ENCODE measurements at places on chromosomes 4 and X.

DNA sequence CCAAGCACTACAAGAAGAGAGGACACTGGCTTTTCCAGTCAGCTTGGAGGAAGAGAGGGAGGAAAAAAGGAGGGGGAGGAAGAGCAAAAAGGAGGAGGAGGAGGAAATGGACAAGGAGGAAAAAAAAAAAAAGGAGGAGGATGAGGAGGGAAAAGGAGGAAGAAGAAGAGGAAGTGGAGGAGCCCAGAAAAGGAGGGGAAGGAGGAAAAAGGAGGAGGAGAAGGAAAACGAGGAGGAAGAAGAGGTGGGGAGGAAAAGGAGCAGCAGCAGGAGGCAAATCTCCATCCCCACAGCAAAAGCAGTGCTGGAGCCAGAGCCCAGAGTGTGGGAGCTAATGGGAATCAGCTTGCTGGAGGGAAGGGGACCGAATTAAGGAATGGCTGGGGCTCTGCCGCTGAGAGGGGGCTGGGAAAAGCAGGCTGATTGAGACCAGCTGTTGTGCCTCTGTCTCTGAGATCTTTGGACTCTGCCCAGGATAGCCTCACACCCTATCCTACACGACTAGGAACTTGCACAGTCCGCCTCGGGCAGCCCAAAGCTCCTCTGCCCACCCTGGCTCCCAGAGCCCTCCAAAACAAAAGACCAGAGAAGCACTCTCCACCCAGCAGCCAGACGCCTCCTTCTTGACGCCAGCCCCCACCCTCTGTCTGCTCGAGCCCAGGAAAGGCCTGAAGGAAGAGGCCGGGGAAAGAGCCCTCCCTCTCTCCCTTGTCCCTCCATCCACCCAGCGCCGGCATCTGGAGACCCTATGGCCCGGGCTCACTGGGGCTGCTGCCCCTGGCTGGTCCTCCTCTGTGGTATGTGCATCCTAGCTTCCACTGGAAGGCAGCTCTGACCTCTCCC, at the start of gene XPNPEP2:
TSS of gene XPNPEP2 (plus strand) at position 514 of the 843 bp plus-strand sequence. CDS start at position 749, 235 bp downstream.
- no peak for DNase-seq

GRCh38 chr4:41258783-41259182, 2.1 kb downstream of the UCHL1 start:
- no peak for DNase-seq

- no peak for DNase-seq
Observed at GRCh38 chrX:38273453-38273852, 52.8 kb upstream of the SRPX start.

DNA sequence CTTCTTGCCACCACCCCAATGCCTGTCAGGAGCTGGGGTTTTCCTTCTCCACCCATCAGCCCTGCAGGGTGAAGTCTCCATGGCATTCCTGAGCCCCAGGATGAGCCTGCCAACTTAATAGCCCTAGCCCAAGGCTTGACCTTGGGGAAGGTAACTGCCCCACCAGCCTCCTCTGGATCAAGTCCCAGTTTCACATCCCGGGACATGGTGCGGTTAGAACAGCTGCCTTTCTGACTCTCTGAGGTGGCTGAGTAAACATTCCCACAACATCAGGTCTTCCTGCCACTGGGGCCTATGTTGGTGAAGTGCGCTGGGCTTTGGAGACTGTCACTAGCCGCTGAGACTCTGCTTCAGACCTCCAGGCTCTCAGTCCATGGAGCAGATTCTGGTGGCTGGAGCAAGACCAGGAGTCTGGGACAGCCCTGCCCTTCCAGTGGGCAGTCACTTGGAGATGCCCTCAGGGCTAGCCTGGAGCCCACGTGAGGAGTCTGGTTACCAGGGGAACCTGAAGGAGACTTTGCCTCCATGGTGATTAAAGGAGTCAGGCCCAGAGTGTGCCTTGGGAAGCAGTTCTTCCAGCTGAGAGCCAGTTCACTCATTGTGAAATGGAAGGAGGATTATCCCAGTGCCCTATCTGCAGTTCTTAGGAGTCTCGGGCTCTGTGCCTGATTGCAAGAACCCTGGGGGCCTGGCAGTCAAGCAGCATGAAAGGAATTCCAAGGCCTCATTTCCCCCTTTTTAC, 56.8 kb downstream of the SMIM20 start:
- no peak for DNase-seq

DNA sequence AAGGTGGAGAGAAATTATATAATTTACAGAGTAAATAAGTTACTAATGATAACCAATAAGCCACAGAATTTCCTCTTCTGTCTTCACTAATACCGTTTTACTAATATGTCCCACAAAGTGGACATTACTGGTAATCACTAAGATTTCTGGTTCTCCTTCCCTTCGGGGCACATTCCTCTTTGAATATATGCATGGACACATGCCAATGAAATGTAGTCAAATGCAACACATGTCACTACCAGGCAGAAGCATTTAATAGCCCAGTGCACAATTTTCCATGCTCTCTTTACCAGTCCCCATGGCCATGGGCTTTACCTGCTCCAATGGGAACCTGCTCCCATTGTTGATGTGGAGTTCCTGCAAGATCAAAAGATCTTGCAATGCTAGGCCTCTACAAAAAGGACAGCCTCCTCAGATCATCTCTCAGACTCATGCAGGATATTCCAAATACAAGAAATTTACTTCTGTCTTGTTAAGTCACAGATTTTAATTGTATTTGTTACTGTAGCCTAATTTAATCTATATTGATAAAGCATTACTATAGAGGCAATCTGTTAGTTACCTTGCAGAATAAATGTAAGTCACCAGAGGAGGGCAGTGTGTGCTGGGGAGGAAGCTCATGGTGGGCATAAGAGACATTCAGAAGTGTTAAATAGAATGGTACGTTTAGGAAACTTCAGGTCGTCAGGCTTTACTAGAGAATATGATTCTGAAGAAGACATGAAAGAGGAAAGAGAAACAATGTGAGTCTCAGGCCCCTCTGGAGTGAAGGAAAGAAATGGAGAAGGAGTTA, 37.1 kb upstream of the INPP4B start:
- no peak for DNase-seq

DNA sequence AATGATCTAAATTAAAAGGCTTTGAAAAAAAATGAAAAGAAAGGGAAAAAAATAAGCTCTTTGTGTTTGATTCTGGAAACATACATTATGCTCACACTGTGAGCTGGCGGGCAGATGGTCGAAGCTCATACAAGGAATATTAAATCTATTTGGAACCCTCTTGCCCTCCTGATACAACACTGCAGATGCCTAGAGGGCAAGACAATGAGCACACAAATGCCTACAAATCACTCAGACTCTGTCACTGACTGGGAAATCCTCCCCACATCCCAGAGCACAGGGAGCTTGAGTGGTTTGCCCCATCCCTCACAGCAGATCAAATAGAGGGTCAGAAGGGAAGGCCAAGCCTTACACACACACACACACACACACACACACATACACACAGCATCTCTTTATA, 320.4 kb downstream of the HNRNPD start:
- no peak for DNase-seq

DNA sequence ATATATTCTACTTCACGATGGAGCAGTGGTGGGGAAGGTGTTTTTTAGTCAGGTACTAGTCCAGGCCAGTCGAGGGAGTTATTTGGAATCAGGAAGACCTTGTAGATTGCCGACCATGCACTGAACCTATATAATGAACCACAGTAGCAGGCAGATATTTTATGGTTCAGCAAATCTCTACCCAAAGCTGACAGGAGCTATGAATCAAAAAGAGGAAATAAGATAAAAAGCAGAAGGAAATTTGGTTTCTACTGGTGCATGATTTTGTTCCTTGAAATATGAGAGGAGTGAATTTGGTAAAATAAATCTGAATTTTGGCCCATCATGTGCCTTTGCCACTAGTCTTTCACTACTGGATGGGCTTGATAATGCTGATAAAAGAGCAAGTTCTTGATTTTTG, 924.3 kb upstream of the DIAPH2 start:
- DNase-seq = no peak

GRCh38 chrX:39808471-39808917, 289.3 kb downstream of the BCOR start:
- no peak for DNase-seq

DNA sequence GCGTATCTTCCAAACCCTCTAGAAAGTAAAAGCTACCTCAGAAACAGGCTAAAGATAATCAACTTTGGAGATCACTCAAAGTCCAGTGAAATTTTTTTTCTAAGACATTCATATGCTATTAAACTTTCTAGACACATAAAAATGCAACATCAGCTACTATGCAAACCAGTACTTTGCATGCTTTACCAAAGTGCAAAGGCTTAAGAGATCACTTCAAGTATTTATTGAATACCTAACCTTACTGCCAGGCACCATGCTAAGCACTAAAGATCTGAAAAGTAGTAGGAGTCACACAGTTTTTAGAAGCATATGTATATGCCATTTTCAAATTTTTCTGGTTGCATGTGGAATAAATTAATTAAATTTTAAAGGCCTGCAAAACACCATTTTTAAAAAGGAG, 115.8 kb downstream of the THOC2 start:
- no peak for DNase-seq

DNA sequence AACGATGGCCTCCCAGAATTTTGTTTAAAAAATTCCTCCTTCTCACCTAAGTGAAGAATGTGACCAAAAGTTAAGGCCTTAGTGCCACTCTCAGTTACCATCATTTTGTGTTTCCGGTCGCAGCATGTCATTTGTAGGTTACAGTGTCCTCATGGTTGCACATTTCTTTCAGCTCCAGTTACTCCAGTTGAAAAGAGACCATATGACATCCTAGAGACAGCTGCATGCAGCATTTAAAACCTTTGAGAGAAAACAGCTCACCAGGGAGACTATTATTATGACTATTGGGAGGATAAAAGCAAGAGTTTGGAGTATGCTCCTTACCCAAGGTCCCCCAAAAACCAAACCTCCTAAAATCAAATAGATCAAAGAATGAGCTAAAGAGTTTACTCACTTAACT, 45.8 kb downstream of the MGARP start:
- DNase-seq = no peak

Data from CD4-positive, alpha-beta memory T cell (primary cell).